ENCODE measurements at places on chromosomes 11 and 22. TPM values are rescaled to one million over a fixed set of nuclear protein-coding genes. Genes with fewer than 3 reads are reported as not detected.

Gene FOLR3
- total RNA-seq, result 1.3 TPM

Gene CARD10
- total RNA-seq, result 2.0 TPM

Gene IGLL1
- not detected for total RNA-seq

Gene CDHR5
- not detected for total RNA-seq

Gene SYT9
- total RNA-seq, result not detected

Gene OR2AG2
- total RNA-seq, result 0.15 TPM

Gene SBF1
- 123 TPM for total RNA-seq

Gene RFPL2
- not detected for total RNA-seq

Gene SLC25A22
- 16.0 TPM for total RNA-seq

Gene KIF18A
- 22.8 TPM for total RNA-seq

Gene OR4A16
- total RNA-seq, result not detected

Gene CCDC88B
- 1.0 TPM for total RNA-seq

Gene HBE1
- 0.33 TPM for total RNA-seq

Gene SLC15A3
- total RNA-seq, result 4.8 TPM

Gene RAG2
- total RNA-seq, result not detected

Gene RAB3IL1
- total RNA-seq, result 19.2 TPM

Gene C11orf24
- total RNA-seq, result 43.0 TPM

Gene DTX4
- 9.3 TPM for total RNA-seq

Gene FKBP2
- 91.8 TPM for total RNA-seq

Gene GPHA2
- not detected for total RNA-seq

Gene TPH1
- total RNA-seq, result under 0.01 TPM

Gene MS4A3
- total RNA-seq, result not detected

Gene LIF
- total RNA-seq, result 10.6 TPM
